ENCODE measurements at places on chromosomes 5 and 9.

DNA sequence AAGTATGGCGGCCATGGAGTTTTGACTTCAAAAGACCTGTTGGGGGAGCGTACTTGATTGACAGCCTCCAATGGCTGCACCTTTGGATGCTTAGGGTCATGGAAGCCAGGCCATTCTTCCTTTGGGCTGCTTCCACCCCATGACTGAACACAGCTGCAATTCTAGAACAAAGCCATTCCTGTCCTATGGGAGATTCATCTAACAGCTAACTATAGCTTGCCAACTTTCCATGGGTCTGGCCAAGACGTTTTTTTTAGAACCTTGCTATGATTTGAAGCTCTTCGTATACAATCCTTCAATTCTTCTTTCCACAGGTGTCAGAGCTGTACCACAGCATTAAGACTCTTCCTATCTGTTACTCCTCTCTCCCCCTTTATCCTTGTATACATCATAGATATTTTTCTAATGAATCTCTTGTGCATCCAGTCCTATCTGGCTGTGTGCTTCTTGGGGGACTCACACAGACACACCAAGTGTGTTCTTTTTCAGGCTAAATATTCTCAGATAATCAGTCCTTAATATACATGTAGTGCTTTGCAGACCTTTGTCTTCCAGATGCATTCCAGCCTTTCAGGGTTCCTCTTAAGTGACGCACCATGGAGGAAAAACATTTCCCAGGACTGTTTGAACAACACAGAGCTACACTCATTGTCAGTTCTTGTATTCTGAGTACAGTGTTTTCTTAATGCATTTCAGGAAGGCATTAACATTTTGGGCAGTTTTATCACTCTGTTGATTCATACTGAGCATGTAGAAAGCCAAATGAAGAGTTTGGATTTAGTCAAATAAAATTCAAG is 198.9 kb downstream of the TAF11L14 start:
- peak; percentile 62 for DNase-seq

- peak; percentile 30 for DNase-seq
Observed at GRCh38 chr9:112326194-112326593, 7.2 kb downstream of the PTBP3 start.

DNA sequence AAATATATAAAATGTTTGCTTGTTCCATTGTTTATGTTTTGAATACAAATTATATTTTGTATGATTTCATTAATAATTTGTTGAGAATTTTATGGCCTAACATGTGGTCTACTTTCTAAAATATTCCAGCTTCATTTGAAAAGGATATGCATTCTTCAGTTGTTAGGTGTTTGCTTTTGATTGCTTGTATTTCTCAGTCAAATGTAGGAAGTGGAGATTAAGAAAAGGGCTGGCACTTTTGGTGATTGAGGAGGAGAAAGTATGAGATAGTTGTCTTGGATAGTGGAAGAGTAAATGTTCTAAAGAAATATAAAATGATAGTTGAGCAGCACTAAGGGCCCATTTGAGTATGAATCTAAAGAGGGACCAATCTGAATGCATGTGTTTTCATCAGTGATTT is 23.1 kb downstream of the JAK2 start:
- no peak for DNase-seq

- no peak for DNase-seq
Observed at GRCh38 chr5:96687812-96688453, 25.8 kb downstream of the CAST start.

DNA sequence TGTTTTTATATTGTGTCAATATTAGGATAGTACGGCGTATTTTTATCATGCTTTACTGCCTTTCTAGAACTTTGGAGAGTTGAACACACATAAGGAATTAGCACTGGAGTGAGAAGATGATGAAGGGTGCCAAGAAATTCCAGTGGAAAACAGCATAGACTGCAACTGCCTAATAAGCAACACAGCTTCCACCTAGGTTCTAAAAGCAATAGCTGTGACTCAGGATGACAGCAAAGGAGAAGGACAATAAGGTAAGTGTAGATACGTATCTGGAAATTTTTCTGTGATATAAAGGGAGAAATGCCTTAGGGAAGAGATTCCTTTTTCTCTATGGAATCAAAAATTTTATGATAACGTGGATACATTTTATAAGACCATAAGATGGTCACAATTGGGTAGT is 7.4 kb downstream of the PTPRD start:
- no peak for DNase-seq

GRCh38 chr5:181190711-181191525 is 14.1 kb downstream of the TRIM7 start:
- peak; percentile 69 for DNase-seq

DNA sequence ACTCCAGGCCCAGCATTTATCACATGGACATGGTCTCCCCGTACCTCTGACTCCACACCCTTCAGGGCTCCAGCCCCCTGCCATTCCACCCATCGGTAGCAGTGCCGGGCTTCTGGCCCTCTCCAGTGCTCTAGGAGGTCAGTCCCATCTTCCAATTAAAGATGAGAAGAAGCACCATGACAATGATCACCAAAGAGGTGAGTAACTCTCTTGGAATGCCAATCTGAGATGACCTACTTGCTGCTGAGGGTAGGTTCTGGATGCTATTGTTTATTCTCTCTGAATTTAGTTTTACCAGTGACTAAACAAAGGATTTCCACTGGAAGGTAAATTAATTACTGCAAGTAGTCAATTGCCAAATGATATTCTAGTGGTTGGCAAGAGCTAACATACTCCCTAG is 80.8 kb downstream of the TLE4 start:
- DNase-seq: no peak

- no peak for DNase-seq
Observed at GRCh38 chr9:4228606-4229005, 71.3 kb downstream of the GLIS3 start.

- DNase-seq: no peak
Observed at GRCh38 chr5:14504332-14504727, 77.3 kb upstream of the OTULINL start.

- DNase-seq: no peak
Observed at GRCh38 chr5:32072054-32072453, 102.1 kb downstream of the GOLPH3 start.

DNA sequence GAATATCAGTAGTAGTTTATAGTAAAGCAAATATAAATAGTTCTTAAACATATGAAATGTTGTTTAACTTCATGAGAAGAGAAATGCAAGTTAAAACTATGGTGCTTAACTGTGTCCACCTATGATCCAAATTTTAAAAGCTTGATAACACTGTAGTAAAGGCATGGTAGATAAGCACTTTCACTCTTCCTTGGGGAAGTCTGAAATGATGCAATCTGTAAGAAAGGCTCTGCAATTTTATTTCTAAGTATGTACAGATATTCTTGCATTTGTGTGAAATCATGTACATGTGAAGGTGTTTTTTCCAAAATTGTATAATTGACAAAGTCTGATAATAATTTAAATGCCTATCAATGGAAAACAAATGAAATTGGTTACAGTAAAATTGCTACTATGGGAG is 66.9 kb downstream of the SYK start:
- no peak for DNase-seq

DNA sequence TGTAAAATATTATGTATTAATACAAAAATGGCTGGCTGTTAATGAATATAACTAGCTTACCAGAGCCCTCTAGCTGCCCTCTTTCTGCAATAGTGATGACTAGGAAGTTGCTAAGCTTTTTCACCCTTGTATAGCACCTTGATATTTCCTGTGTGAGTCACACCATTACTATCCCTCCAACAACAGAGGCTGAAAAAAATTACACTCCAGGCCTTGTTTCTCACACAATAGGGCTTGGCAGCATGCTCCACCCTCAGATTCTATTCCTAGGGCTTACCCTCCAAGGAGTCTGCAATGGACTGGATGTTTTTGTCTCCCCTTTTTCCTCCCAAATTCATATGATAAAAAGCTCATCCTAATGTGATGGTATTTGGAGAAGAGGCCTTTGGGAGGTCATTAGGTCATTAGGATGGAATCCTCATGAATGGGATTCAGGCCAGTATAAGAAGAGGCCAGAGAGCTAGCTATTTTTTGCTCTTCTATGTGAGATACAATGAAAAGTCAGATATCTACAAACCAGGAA is 184.6 kb upstream of the MAP1B start:
- no peak for DNase-seq

DNA sequence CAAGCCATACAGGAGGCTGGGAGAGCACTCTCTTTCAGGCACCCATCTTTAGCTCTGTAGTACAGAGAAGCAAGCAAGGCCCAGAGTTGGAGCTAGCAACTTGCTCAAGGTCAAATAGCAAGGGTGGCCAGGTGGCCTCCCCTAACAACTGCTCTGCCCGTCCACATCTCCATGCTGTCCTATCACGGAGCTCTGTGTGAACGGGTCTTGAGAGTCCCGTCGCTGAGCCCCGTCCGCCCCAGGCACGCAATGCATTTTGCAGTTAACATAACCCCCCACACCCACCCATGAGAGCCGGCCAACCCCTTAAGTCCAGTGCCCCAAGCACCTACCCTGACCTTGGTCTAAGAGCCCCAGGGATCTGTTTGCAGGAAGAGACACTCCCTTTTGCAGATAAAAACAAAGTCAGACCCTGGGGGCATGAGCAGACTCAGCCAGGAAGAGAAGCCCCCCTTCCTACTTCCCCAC is 1.5 kb downstream of the RNF44 start:
- DNase-seq: no peak

GRCh38 chr5:54249210-54250028 is 61.0 kb downstream of the ARL15 start:
- DNase-seq: no peak

DNA sequence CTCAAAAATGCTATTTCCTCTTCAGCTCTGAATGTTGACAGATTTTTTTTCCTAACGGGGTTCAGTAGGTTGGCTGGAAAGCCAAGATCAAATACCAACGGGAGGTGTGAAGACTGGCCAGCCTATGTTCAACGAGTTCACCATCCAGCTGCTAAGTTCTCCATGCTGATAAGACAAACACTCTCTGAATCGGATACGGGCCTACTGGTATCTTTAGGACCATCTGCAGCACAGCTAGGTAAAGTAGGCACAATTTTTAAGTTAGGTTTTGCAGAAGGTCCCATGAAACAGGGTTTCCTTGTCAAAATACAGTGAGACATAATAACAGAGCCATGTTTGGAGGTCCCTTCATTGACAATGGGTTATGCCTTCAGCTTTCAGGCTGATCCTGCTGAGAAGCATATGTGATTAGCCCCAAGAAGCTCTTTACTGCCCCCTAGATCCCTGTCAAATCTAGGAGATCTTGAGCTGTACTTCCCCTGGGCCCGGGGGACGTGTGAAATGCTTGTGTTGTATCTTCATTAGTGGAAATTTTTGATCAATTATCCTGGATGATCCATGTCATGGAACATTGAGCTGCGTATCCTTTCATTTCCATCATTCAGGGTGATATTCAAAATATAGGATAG is 60.6 kb downstream of the PGM5 start:
- no peak for DNase-seq

- DNase-seq: no peak
Observed at GRCh38 chr5:61612431-61612830, 280.4 kb downstream of the ZSWIM6 start.

DNA sequence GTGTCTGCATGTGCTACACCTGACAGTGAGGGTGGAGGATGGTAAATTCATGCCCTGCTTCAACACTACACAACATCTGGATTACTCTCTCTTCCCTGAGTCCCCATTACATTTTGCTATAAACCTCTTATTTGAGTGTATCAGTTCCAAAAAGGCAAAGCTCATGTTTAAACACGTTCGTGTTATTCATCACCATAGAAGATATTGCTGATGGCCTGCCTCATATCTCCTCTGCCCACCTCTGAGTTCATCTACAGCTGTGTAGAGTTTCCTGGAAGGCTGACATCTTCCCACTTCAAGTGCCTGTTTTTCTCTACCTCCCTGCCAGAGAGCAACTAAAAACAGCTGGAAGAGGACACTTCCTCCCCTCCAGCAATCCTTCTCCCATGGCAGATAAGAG is 433.2 kb downstream of the ISL1 start:
- DNase-seq: no peak

GRCh38 chr9:114083666-114084065 is 5.6 kb upstream of the AMBP start:
- no peak for DNase-seq

GRCh38 chr5:53782620-53783019 is 222.2 kb downstream of the NDUFS4 start:
- DNase-seq: no peak

DNA sequence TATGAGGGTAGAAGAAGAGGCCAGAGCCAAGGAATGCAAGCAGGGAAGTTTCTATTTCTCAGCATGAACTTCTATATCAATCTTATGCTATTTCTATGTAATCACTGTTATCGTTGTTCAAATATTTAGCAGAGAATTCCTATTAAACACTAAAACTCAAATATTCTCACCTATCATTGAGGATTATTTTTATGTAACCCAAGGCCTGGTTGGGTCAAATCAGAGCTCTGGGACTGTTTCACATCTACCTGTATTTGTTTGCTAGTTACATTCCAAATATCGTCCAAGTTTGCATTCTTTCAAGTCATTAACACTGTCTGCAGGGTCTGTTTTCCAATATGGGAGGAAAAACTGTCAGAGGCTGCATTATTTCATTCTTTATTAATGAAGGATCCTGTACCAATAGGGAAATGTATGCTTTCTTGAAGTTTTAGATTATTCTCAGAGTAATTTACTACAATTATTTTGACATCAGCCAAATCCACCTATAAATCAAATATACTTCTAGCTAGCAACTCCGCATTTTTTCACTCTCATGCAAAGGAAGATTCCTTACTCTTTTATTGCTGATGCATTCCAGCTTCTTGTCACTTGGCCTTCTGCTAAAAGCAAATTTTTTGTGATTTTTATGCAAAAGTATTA is 52.2 kb downstream of the LURAP1L start:
- no peak for DNase-seq

DNA sequence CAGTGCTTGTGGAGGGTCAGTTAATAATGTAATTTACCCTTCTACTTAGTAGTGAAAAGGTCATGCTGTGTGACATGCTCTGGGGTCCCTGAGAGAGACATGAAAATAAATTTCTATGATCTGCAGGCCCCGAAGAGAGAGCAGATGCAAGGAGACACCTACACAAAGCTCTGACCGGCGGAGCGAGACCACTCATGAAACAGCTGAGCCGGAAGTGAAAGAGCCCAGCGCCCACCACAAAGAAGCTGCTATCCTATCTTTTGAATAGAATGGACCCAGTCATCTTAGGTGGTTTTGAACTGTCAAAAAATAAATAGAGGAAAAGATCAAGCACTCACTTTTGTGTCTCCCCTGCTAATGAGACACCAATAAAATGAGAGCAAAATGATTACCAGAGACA is 190.0 kb downstream of the MED10 start:
- DNase-seq: no peak

GRCh38 chr9:38183994-38184568 is 115.1 kb upstream of the SHB start:
- no peak for DNase-seq

DNA sequence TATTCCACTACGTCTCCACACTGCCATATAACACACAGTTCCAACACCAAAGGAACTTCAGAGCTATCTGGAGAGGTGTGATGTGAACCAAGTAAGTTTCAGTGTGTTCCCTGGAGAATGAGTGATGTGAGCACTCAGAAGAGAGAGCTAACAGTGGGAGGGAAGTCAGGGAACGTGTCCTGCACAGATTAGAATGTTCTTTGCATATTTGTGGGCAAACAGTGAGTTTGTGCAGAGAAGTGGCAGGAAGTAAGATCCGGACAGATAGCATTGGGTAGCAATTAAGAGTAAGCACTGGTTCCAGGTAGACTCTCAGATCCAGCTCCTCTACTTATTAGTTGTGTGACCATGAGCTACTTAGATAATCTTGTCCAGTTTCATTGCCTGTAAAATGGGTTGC is 206.4 kb downstream of the PDZD2 start:
- DNase-seq: no peak

- DNase-seq: peak; percentile 29
Observed at GRCh38 chr5:56659971-56660370, 155.4 kb upstream of the MAP3K1 start.
